Spleen (tissue), 13 donors: ENCODE measurements at places on chromosomes 13 and 19. TPM values are rescaled to one million over a fixed set of nuclear protein-coding genes. Genes with fewer than 3 reads are reported as not detected.

- no peaks in the 10 kb centered on the region for H3K27me3 ChIP-seq
- DNase-seq, result no peak
- H3K36me3 ChIP-seq, result no peaks in the 10 kb centered on the region
- no peak overlapping the region for H3K4me3 ChIP-seq
- peaks cover 97% of the 10 kb centered on the region for H3K4me1 ChIP-seq
- peak overlapping the region; percentile 74 for H3K27ac ChIP-seq
These were observed 22.7 kb downstream of the ELL start for GRCh38 chr19:18499055-18499775.

DNA sequence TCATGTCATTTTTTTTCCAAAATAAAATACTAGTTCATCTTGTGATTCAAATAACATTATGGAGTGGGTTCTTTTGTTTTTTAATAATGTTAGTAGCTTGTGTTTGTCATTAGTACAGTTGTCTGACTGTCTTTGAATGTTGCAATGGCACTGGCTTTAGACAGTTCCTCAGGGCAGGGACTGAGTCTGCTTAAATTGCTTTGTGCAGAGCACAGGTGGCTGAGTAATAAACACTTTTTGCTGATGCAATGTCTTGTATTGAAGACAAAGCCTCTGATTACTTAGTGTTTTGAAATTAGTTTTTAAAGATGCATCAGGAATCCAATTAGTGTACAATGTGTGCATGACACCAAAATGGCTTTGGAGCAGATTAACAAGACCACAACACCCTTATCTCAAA is 88.7 kb upstream of the PCDH9 start:
- no peak overlapping the region for H3K27ac ChIP-seq
- no peaks in the 10 kb centered on the region for H3K27me3 ChIP-seq

DNA sequence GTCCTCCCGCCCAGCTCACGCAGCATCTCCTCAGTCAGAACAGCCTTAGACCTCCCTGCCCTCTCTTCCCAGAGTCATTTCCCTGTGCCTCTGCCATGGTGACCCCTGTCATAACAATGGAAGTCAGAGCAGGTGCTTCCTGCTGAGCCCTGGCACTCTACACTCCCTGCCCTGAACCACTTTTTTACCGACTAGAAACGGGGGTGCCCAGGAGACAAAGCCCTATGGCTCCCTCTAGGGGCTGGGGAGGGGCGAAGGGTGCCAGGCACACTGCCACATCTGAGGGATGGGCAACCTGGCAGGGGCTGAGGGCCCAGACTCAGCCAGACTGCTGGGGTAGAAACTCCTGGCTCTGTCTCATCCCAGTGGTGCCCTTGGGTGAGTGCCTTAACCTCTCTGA is 16.4 kb downstream of the ZNF574 start:
- no peak overlapping the region for H3K4me3 ChIP-seq
- H3K27ac ChIP-seq, result peak overlapping the region; percentile 79
- peaks cover 61% of the 10 kb centered on the region for H3K36me3 ChIP-seq
- peaks cover 20% of the 10 kb centered on the region for H3K4me1 ChIP-seq

GRCh38 chr19:9673912-9674662 is 813 bp downstream of the ZNF562 start:
- H3K27me3 ChIP-seq, result no peaks in the 10 kb centered on the region
- no peak for DNase-seq
- peaks cover 10% of the 10 kb centered on the region for H3K36me3 ChIP-seq
- H3K4me1 ChIP-seq, result peaks cover 33% of the 10 kb centered on the region
- H3K4me3 ChIP-seq, result peak overlapping the region; percentile 57
- H3K27ac ChIP-seq, result peak overlapping the region; percentile 94

- no peaks in the 10 kb centered on the region for H3K36me3 ChIP-seq
- DNase-seq, result peak; percentile 92
- peak overlapping the region; percentile 98 for H3K27ac ChIP-seq
- H3K27me3 ChIP-seq, result no peaks in the 10 kb centered on the region
- H3K4me3 ChIP-seq, result peak overlapping the region; percentile 82
- H3K4me1 ChIP-seq, result peaks cover 72% of the 10 kb centered on the region
These were observed 632 bp upstream of the MTIF3 start for GRCh38 chr13:27450921-27451471.

DNA sequence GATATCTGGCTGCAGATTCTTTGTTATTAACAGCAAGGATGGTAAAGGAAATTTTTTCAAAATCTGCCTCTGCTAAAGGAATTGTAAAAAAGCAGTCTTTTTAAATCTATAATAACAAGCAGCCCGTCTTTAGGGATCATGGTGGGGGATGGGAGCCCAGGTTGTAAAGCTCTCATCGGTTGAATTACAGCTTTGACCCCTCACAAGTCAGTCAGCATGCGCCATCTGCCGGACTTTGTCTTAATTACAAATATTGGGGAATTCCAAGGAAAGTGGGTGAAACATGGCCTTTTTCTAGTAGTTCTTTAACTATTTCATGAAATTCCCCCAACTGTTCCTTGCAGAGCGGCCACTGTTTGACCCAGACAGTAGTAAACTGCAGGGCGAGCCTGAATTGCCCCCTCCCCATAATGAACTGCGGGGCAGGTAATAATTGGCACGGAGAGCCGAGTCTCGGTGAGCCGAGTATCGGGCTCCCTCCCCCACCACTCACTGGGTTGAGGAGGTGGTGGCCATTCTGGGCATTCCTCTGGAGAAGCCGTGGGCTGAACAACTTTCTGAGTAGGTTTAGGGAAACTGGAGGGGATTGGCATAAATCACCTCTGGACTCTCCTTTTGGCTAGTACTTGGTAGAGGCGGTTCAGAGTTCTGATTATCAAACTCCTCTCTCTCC is 11.6 kb downstream of the ZNF578 start:
- H3K4me1 ChIP-seq, result no peaks in the 10 kb centered on the region
- no peaks in the 10 kb centered on the region for H3K36me3 ChIP-seq
- no peak overlapping the region for H3K4me3 ChIP-seq
- no peak for DNase-seq
- H3K27ac ChIP-seq, result no peak overlapping the region
- no peaks in the 10 kb centered on the region for H3K27me3 ChIP-seq

DNA sequence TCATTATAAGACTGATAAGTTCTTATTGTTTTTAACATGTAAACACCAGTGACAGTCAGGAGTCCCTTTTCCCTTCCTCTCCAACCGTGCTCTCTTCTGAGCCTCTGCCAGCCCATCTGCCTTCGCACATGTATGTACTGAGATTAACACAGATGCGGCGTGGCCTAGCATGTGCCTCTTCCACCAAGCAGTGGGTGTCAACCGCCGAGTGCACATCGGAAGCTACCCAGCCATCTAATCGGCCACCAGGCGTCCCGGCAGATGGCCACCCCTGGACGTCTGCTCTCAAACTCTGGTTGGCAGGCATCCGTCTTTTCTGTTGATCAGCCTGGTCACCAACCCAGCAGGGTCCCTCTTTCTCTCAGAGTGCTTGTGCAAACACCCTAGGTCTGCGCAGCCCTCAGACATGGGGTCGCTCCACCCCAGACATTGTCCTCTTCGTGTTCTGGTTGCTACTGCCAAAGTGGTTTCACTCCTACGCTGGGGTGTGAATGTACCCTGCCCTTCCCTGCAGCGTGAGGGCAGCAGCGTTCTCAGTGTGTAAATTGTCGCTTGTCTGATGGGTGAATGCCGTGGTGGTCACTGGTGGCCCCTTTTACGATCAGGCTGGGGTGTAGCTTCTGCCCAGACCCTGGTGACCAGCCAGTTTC is 57.7 kb upstream of the LDLR start:
- no peaks in the 10 kb centered on the region for H3K27me3 ChIP-seq
- peaks cover 93% of the 10 kb centered on the region for H3K36me3 ChIP-seq
- no peak for DNase-seq
- H3K4me1 ChIP-seq, result peaks cover 9% of the 10 kb centered on the region

- H3K36me3 ChIP-seq, result no peaks in the 10 kb centered on the region
- no peak for DNase-seq
- H3K4me3 ChIP-seq, result no peak overlapping the region
- H3K27me3 ChIP-seq, result peaks cover 77% of the 10 kb centered on the region
These were observed 11.4 kb upstream of the IGFL1 start for GRCh38 chr19:46218160-46218559.

DNA sequence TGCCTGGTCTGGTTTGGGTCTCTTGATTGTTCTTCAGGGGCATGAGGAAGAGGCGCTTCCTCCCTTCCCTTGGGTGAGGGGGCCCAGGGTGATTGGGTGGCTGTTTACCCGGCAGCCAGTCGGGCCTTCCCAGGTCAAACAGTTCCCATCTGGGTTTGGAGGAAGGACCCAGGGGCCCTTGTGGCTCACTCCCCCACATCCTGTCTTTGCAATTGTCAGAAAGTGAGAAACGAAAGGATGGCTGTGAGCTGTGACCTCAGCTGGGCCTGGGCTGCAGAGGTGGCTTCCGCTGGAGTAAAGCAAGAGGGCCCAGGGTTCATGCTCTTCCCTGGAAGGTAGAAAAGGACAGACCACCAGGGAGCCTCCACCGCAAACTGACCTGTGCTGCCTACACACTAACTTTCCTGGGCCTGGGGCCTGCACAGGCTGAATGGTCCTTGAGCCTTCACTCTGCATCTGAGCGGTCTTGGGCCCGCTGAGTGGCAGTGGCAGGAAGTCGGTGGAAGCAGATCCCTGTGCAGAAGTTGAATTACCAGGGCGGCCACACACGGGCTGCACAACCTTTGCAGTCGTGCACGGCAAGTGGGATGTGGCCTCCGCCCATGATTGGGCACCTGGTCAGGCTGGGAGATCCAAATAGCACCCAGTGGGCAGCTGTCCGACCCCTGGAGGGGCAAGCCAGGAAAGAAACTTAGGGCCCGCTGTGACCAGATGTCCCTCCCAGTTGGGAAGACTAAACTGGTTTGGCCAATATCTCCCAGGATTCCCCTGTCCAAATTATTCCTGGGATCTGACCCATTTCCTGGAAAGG is 5.3 kb upstream of the CD79A start:
- H3K36me3 ChIP-seq, result peaks cover 53% of the 10 kb centered on the region
- peak; percentile 90 for DNase-seq
- no peaks in the 10 kb centered on the region for H3K27me3 ChIP-seq

- H3K27me3 ChIP-seq, result no peaks in the 10 kb centered on the region
- DNase-seq, result peak; percentile 95
- peaks cover 12% of the 10 kb centered on the region for H3K36me3 ChIP-seq
- H3K27ac ChIP-seq, result peak overlapping the region; percentile 93
- peak overlapping the region; percentile 63 for H3K4me3 ChIP-seq
These were observed 34.5 kb downstream of the MYO9B start for GRCh38 chr19:17109962-17110598.

- H3K36me3 ChIP-seq, result no peaks in the 10 kb centered on the region
- H3K4me3 ChIP-seq, result no peak overlapping the region
- H3K27ac ChIP-seq, result no peak overlapping the region
These were observed 18.3 kb upstream of the IRS2 start for GRCh38 chr13:109804654-109805053.

DNA sequence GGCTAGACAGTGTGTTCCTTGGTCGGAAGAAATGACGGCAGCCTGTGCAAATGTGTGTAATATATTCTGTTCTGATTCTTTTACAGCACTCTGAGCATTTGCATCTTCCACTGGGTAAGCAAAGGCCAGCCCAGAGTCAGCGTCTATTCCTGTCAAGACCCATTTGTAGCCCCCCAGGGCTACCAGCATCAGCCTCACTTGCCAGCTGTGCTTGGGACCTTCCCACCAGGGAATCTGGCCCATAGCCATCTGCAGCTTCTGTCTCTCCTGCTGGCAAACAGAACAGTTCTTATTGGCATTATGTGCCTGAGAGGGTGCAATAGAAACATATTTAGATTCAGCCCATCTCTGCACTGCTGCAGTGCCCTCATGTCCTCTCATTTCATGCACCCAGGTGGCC is 6.0 kb upstream of the IGLON5 start:
- no peak for DNase-seq
- no peak overlapping the region for H3K4me3 ChIP-seq
- H3K4me1 ChIP-seq, result no peaks in the 10 kb centered on the region
- H3K27me3 ChIP-seq, result peaks cover 23% of the 10 kb centered on the region
- no peak overlapping the region for H3K27ac ChIP-seq

GRCh38 chr13:111212517-111212873 is 97.4 kb downstream of the ARHGEF7 start:
- peaks cover 38% of the 10 kb centered on the region for H3K36me3 ChIP-seq
- DNase-seq, result no peak
- H3K27ac ChIP-seq, result peak overlapping the region; percentile 14
- H3K4me1 ChIP-seq, result peaks cover 96% of the 10 kb centered on the region
- H3K27me3 ChIP-seq, result no peaks in the 10 kb centered on the region

DNA sequence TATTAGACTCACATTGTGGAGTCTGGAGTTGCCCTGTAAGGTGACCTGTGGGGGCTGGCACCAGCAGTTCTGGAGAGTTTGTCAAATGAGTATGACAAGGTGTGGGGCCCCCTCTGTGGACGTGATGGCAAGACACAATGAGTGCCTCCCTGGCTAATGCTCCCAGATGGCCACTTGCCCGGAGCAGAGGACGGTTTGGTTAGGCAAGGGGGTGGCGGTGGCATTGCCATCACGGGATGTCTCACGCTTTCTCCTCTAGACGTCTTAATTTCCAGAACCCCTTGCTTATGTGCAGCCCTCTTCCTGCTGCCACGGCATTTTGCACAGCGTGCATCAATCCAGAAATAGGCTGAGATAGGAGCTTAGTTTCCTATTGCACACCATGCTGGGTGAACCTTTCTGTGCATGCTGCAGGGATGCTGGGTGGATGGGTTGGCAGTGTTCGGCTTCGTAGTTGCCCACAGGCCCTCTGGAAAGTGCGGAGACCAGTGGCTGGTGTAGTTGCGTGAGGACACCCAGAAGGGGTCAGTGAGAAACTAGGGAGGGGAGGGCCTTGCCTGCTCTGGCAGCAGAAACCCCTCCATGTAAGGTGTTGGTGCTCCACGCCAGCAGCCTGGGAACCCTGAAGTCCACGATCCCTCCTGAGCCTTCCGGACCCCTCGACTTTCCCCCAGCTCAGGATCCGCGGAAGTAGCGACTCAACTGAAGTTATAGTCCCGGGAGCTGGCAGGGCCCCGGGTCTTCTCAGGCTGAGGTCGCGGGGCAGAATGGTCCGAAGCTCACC is 18.1 kb upstream of the LRP3 start:
- peak overlapping the region; percentile 78 for H3K4me3 ChIP-seq
- H3K27me3 ChIP-seq, result no peaks in the 10 kb centered on the region
- H3K36me3 ChIP-seq, result no peaks in the 10 kb centered on the region
- H3K27ac ChIP-seq, result peak overlapping the region; percentile 97

- H3K27me3 ChIP-seq, result no peaks in the 10 kb centered on the region
- H3K36me3 ChIP-seq, result no peaks in the 10 kb centered on the region
- no peaks in the 10 kb centered on the region for H3K4me1 ChIP-seq
- DNase-seq, result no peak
- H3K27ac ChIP-seq, result no peak overlapping the region
These were observed 800.4 kb downstream of the DIAPH3 start for GRCh38 chr13:59363313-59363712.

The NRTN gene
- total RNA-seq, result not detected

The MUC16 gene
- total RNA-seq, result 0.54 TPM

The ATP4A gene
- total RNA-seq, result not detected

The RETN gene
- 9.7 TPM for total RNA-seq

The SELENOV gene
- total RNA-seq, result not detected

The PRR20B gene
- not detected for total RNA-seq
